Ovary (tissue), 10 donors: ENCODE measurements at places on chromosomes 3 and 15. TPM values are rescaled to one million over a fixed set of nuclear protein-coding genes. Genes with fewer than 3 reads are reported as not detected.

The MST1 gene
- 91.0 TPM for total RNA-seq

The NOX5 gene
- 0.38 TPM for total RNA-seq

The FBXW12 gene
- 0.22 TPM for total RNA-seq

The TUSC7 gene
- total RNA-seq, result not detected

The CCDC54 gene
- not detected for total RNA-seq

GRCh38 chr3:128734523-128735189 is 8.7 kb downstream of the RAB7A start:
- no peak overlapping the region for H3K4me3 ChIP-seq
- peaks cover 11% of the 10 kb centered on the region for H3K4me1 ChIP-seq
- H3K36me3 ChIP-seq, result no peaks in the 10 kb centered on the region
- no peak for DNase-seq
- H3K27me3 ChIP-seq, result no peaks in the 10 kb centered on the region

- H3K27ac ChIP-seq, result no peak overlapping the region
- no peaks in the 10 kb centered on the region for H3K27me3 ChIP-seq
- H3K36me3 ChIP-seq, result no peaks in the 10 kb centered on the region
- H3K4me3 ChIP-seq, result no peak overlapping the region
- DNase-seq, result no peak
Measured at GRCh38 chr15:40567111-40567510, 2.0 kb upstream of the RPUSD2 start.

GRCh38 chr3:151690645-151691044 is 43.1 kb upstream of the AADACL2 start:
- H3K27ac ChIP-seq, result no peak overlapping the region
- H3K4me3 ChIP-seq, result no peak overlapping the region
- no peak for DNase-seq
- no peaks in the 10 kb centered on the region for H3K36me3 ChIP-seq

GRCh38 chr15:101057841-101058407 is 138.8 kb downstream of the LRRK1 start:
- no peaks in the 10 kb centered on the region for H3K36me3 ChIP-seq
- H3K4me1 ChIP-seq, result no peaks in the 10 kb centered on the region
- no peaks in the 10 kb centered on the region for H3K27me3 ChIP-seq
- H3K27ac ChIP-seq, result no peak overlapping the region
- no peak overlapping the region for H3K4me3 ChIP-seq
- no peak for DNase-seq

GRCh38 chr15:87653646-87654045 is 602.9 kb downstream of the NTRK3 start:
- no peak overlapping the region for H3K4me3 ChIP-seq
- H3K27ac ChIP-seq, result no peak overlapping the region
- H3K36me3 ChIP-seq, result no peaks in the 10 kb centered on the region
- DNase-seq, result no peak
- no peaks in the 10 kb centered on the region for H3K27me3 ChIP-seq

GRCh38 chr3:134376385-134376765 is 2.1 kb upstream of the AMOTL2 start:
- H3K27me3 ChIP-seq, result no peaks in the 10 kb centered on the region
- no peak for DNase-seq
- peaks cover 10% of the 10 kb centered on the region for H3K4me1 ChIP-seq
- H3K4me3 ChIP-seq, result no peak overlapping the region

- no peaks in the 10 kb centered on the region for H3K36me3 ChIP-seq
- no peaks in the 10 kb centered on the region for H3K4me1 ChIP-seq
- no peak overlapping the region for H3K4me3 ChIP-seq
- H3K27ac ChIP-seq, result no peak overlapping the region
- no peaks in the 10 kb centered on the region for H3K27me3 ChIP-seq
- DNase-seq, result no peak
Measured at GRCh38 chr3:27557411-27557810, 73.2 kb upstream of the SLC4A7 start.

DNA sequence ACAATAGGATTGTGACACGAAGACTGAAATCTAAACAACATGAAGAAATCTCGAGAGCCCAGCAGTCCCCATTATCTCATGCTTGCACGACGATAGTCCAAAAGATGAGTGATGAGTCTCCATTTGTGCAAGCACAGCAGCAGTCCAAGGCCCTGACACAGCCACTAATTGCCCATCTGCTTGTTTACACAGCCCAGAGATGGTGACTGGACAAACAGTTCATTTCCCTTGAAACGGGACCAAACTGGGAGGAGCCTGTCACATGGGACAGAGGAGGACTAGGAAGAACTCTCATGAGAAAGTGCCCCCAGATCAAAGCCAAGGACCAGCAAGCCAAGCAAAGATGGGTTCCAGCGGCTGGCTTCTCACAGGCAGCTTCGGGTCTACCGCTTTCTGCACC is 121.0 kb downstream of the GREM1 start:
- H3K4me3 ChIP-seq, result no peak overlapping the region
- no peaks in the 10 kb centered on the region for H3K4me1 ChIP-seq
- H3K27me3 ChIP-seq, result no peaks in the 10 kb centered on the region
- no peaks in the 10 kb centered on the region for H3K36me3 ChIP-seq
- no peak for DNase-seq
